Karpas-422 (cell line): ENCODE measurements at places on chromosomes 13 and 19. TPM values are rescaled to one million over a fixed set of nuclear protein-coding genes. Genes with fewer than 3 reads are reported as not detected.

- no peak for DNase-seq
Observed at GRCh38 chr19:46639358-46640182, 3.6 kb upstream of the GNG8 start.

Gene CCL25
- total RNA-seq = not detected in 2 replicates

GRCh38 chr19:4508698-4509097, 9.6 kb downstream of the PLIN4 start:
- DNase-seq = no peak

- no peak for DNase-seq
Observed at GRCh38 chr19:33821871-33822270, 25.2 kb downstream of the KCTD15 start.

- peak; percentile 83 for DNase-seq
Observed at GRCh38 chr19:49224879-49225278, 67.3 kb downstream of the TRPM4 start.

GRCh38 chr13:87942205-87942604, 271.0 kb downstream of the SLITRK5 start:
- DNase-seq = no peak

Gene HSD17B14
- total RNA-seq = 1.0 and 1.9 TPM in 2 replicates

Gene MBD3L2
- not detected in 2 replicates for total RNA-seq

GRCh38 chr19:16002406-16003384, 53.9 kb downstream of the OR10H4 start:
- DNase-seq = no peak

DNA sequence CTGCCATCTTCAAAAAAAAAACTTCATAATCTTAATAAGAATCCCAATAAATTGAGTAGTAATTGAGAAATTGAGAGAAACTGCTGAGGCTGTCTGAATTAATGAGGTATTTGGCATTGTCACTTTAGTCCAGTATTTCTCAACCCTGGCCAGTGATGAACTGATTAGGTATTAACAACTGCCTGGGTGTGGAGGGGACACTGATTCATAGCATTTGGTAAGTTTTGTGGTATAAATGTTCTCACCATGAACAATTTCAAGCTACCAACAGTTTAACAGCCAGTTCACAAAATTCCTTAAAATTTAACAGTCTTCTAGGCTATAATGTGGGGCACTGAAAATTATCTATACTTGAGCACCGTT, 18.3 kb downstream of the GPC6 start:
- no peak for DNase-seq

DNA sequence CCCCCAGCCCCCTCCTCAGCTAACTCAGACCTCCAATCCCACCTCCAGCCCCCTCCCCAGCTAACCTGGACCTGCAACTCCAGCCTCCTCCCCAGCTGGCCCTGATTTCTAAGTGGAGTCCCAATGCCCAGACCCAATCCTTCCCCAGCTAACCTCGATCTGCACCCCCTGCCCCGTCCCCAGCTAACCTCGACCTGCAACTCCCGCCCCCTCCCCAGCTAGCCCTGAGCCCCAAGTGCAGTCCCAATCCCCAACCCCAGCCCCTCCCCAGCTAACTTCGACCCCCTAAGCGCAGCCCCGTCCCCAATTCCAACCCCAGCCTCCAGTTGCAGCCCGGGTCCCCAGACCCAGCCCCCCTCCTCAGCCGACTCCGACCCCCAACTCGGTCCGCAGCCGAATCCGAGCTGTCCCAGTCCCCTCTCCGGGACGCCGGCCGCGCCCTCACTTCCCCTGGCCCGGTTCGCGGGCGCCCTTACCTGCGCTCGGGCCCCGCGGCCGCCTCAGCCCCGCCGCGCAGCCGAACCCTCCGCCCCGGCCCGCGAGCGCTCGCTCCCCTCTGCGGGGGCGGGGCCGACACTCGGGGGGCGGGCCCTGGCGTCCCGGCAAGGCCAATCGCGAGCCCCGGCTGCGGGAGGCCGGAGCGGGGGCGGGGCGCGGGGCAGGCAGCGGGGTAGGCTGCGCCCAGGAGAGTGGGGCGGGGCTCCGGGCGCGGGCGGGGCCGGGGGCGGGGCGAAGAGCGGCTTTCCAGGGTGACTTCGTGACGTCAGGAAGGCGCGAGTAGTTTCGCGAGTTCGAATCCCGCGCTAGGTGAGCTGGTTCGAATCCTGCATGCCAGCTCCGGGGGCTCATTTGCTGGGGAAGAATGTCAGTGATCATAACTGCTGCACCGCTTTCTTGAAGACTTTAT, at the start of gene GNG7:
GNG7 (minus strand) TSS at position 525 of the 907 bp plus-strand sequence. CDS start 182,006 bp downstream, outside the sequence.
- DNase-seq = peak; percentile 98

Gene ZNF653
- total RNA-seq = 6.1 and 11.3 TPM in 2 replicates

Gene KIR2DL3
- not detected in 2 replicates for total RNA-seq

Gene KLK7
- total RNA-seq = not detected in 2 replicates
